ENCODE measurements at places on chromosomes 16 and 17. TPM values are rescaled to one million over a fixed set of nuclear protein-coding genes. Genes with fewer than 3 reads are reported as not detected.

Gene VAT1L
- 33.2 TPM for total RNA-seq

Gene UNC119
- 15.2 TPM for total RNA-seq

Gene MYH2
- 1.7 TPM for total RNA-seq

Gene DLX4
- not detected for total RNA-seq

Gene KRT32
- total RNA-seq = not detected

Gene DLX3
- not detected for total RNA-seq

Gene COL1A1
- 5,262 TPM for total RNA-seq

Gene ZNF319
- 3.8 TPM for total RNA-seq

Gene USP22
- 170 TPM for total RNA-seq

Gene KRT20
- total RNA-seq = 23.2 TPM

Gene MYO15A
- total RNA-seq = 1.2 TPM

Gene ZACN
- not detected for total RNA-seq

Gene HOXB5
- total RNA-seq = 0.16 TPM

Gene TMEM235
- total RNA-seq = not detected

Gene ATP2A1
- total RNA-seq = 2.9 TPM

Gene KRT9
- total RNA-seq = not detected

Gene OTOP2
- not detected for total RNA-seq

Gene ZDHHC1
- 3.8 TPM for total RNA-seq

Gene SPATA22
- 1.0 TPM for total RNA-seq

Gene SCARF1
- total RNA-seq = 10.7 TPM

Gene TNFRSF17
- not detected for total RNA-seq

Gene MSL1
- 81.3 TPM for total RNA-seq

Gene CDRT15L2
- total RNA-seq = not detected

Gene TNFSF12
- 8.5 TPM for total RNA-seq

Gene ABCC3
- 6.9 TPM for total RNA-seq

Gene TELO2
- 10.6 TPM for total RNA-seq

Gene LCMT1
- total RNA-seq = 19.0 TPM

Gene KRT31
- total RNA-seq = 0.16 TPM

Gene CD300LG
- 0.58 TPM for total RNA-seq

Gene CRISPLD2
- 69.1 TPM for total RNA-seq

Gene CSH2
- total RNA-seq = not detected

Gene RPGRIP1L
- 30.7 TPM for total RNA-seq

Gene MRC2
- total RNA-seq = 206 TPM

Gene CD300A
- total RNA-seq = 2.7 TPM

Gene NPIPB2
- 7.1 TPM for total RNA-seq

Gene KCNG4
- total RNA-seq = not detected

Gene VTN
- 1.1 TPM for total RNA-seq

Gene PDE6G
- total RNA-seq = not detected

Gene CTRB1
- not detected for total RNA-seq

Gene RNF227
- total RNA-seq = 4.2 TPM

Gene SCGB1C2
- total RNA-seq = not detected

Gene METTL9
- total RNA-seq = 163 TPM

Gene HOXB13
- total RNA-seq = 1.7 TPM

Gene NACA2
- not detected for total RNA-seq

Gene TP53TG3F
- not detected for total RNA-seq

Gene KRTAP4-5
- total RNA-seq = not detected

Gene KRTAP1-1
- total RNA-seq = not detected

Gene ORMDL3
- 59.8 TPM for total RNA-seq

Gene PYY
- not detected for total RNA-seq

Gene LLGL2
- total RNA-seq = 10.6 TPM

Gene NXN
- 54.2 TPM for total RNA-seq

All from urinary bladder (tissue), 4 donors.